ENCODE measurements at places on chromosomes 5 and 9.

- DNase-seq = no peak
These were observed 64.3 kb downstream of the MLLT3 start for GRCh38 chr9:20557890-20558565.

DNA sequence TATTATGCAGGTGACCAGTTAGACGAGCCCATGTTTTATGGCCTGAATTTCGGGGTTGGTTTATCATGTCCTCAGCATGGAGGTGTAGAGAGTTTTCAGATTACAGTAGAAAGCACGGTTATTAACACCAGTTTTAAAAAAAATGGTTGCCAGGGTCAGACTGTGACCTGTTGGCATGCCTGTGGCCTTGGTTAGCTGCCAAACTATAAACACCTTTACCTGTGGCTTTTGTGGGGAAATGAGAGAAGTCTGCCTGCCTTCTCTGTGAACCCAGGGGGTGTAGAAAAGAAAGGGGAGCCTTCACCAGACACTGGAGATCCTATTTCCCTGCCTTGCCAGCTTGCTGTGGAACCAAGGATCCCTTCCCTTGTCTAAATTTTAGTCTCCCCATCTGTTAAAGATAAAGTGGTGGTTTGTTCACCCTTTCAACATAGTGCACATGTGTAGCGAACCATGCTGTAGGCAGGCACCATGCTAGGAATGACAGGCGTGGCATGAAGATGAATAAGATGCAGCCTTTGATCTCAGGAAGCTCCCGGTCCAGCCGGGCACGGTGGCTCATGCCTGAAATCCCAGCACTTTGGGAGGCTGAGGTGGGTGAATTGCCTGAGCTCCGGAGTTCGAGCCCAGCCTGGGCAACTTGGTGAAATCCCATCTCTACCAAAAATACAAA is 6.1 kb upstream of the PHF19 start:
- no peak for DNase-seq

GRCh38 chr5:78698191-78698791 is 49.7 kb upstream of the LHFPL2 start:
- DNase-seq = no peak

- no peak for DNase-seq
These were observed 837.1 kb upstream of the C9orf72 start for GRCh38 chr9:28410411-28410810.

GRCh38 chr5:51230336-51230735 is 152.9 kb upstream of the ISL1 start:
- DNase-seq = no peak

- no peak for DNase-seq
These were observed 14.3 kb upstream of the SIL1 start for GRCh38 chr5:139212486-139212885.

GRCh38 chr5:17269201-17269600 is 51.8 kb downstream of the BASP1 start:
- no peak for DNase-seq

- DNase-seq = no peak
These were observed 124.0 kb upstream of the TAF11L2 start for GRCh38 chr5:17373814-17374556.

GRCh38 chr9:136696502-136696901 is 9.2 kb upstream of the AGPAT2 start:
- DNase-seq = no peak

DNA sequence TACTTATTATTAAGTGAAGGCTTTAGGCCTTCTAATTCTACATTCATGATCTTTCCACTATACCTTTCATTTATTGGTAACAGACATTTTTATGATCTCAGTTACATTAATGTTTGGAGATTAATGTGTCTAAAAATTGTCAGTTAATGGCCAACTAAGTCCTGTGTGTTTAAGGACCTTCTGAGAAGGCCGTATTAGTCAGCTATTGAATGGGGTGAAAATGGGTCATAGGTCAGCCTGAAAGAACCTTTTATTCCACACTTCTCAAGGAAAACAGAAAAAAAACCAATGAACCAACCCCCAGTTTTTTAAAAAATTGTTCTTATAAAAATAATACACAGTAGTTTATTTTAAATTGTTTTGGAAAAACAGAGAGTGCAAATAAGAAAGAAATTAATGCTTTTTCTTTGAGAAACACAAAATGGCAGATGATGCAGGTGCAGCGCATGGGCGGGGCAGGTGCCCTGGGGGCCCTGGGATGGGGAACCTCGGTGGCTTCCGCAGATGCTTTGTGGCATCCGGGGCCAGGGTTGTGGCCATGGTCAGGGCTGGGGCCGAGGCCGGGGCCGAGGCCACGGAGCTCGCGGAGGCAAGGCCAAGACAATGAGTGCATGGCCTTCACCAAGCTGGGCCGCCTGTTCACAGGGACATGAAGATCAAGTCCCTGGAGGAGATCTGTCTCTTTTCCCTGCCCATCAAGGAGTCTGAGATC is 141.9 kb downstream of the SPATA31D1 start:
- no peak for DNase-seq

DNA sequence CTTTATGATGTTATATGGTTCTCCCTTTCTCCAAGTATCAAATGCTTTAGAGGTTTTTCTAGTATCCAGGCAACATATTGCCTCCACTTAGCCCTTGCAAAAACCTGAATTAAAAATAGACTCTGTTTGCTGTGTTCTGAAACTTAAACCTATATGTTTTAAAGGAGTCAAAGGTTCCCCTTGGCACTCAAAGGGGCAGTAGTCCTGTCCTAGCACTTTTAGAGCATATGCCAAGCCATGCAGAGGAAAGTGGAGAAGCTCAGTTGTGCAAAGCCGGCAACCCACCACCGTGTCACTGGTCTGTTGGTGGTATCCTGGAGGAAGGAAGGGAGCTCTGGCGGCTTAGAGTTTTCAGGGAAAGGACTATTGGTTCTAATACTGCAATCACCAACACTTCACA is 154.3 kb downstream of the PIP5K1B start:
- DNase-seq = no peak

GRCh38 chr9:85215961-85216360 is 525.8 kb downstream of the AGTPBP1 start:
- DNase-seq = no peak

- no peak for DNase-seq
These were observed 23.8 kb upstream of the FBP1 start for GRCh38 chr9:94663140-94663539.

DNA sequence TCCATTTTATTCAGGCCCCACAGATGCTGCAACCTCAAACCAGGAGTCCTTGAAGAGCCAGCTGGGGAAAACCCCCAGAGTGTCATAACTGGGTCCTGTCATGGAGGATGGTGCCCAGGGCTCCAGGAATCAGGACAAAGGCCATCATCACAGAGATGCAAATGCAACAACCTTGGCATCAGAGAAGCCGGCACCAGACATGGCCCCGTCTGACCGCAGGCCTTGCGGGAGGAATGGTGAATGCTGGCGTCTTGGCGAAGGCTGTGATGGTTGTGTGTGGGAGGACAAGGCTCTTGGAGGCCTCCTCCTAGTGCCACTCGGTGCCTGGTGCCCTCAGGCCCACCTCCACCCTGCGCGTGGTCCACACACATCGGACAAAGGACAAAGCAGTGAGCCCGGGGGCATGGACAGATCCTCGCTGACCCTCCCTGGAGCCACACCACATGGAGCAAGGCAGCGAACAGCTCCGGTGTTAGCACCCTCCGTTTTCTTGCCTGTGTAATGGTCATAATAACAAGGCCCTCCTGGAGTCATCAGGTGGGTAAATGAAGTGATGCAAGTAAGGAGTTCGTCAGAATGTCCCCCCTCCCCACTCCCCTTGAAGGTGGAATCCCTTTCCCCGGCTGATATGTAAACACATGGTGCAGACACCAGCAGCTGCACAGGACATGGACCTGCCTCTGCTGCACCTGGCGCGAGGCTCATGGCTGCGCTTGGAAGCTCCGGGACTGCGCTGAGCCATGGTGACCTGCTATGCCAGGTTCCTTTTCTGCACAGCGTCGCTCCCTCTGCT is 380.7 kb downstream of the IRX2 start:
- no peak for DNase-seq

DNA sequence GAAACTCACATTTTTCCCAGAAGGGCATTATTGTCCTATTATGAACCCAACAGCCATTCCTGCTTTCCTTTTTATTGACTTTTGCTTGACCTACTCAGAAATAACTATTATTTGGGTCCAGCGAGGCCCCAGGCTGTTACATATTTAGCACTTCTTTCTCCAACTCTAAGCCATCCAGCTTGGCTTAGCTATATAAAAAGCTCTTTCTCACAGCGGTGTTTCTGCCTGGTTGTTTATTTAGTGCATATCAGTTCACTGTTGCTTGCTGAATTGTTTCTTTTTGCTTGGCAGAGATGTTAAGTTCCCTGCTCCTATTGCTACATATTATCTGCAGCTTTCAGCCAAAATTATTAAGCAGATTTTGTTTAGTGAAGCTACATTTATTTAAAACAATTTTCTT is 1156.8 kb upstream of the SEMA6A start:
- DNase-seq = no peak

GRCh38 chr5:93611273-93611975 is 28.4 kb downstream of the NR2F1 start:
- DNase-seq = no peak

DNA sequence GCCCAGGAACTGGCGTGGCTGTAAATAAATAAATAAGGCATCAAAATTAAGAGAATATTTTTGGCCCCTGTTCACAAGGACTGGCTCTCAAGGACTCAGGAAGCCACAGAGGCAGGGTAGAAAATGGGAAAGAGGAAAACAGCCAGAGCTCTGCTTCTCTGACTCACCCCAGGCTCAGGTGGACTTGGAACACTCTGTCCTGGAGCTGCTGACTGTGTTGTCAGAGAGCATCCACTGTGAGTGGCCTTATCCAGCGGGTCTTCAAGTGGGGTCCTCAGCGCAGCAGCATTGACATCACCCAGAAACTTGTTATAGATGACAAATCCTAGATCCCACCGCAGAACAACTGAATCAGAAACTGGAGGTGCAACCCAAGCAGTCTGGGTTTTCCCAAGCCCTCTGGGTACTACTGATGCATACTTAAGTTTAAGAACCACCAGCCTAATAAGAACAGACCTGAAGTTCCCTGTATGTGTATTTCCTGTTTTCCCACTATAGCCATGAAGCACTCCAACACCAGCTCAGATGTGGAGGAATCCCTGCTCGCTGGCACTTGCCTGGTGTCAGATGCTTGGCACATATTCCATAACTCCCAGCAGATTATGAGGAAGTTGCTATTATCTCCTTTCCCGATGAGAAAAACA is 20.5 kb downstream of the ADRA1B start:
- no peak for DNase-seq
